ENCODE measurements at places on chromosomes 1 and 21.

DNA sequence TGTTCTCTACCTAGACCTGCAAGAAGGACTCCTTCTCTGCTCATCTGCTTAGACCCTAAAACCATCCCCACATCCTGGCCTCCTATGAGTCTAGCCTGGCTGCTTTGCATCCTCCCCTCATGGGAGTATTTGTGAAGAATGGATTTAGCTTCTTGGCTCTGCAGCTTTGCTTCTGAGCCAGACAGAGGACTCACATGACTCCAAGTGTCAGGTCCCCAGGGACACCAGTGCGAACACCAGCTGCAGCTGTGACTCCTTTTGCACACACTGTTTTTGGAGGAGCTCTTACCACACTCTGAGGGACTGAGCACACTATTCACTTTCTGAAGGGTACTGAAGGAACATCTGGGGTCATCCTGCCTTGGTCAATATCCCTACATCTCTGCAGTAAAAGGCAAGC, 131.8 kb upstream of the SGIP1 start:
- no peak for DNase-seq

GRCh38 chr1:200006711-200007110, 20.8 kb upstream of the NR5A2 start:
- DNase-seq: no peak

- peak; percentile 95 for DNase-seq
Measured at GRCh38 chr1:51583532-51583931, 33.4 kb upstream of the OSBPL9 start.

DNA sequence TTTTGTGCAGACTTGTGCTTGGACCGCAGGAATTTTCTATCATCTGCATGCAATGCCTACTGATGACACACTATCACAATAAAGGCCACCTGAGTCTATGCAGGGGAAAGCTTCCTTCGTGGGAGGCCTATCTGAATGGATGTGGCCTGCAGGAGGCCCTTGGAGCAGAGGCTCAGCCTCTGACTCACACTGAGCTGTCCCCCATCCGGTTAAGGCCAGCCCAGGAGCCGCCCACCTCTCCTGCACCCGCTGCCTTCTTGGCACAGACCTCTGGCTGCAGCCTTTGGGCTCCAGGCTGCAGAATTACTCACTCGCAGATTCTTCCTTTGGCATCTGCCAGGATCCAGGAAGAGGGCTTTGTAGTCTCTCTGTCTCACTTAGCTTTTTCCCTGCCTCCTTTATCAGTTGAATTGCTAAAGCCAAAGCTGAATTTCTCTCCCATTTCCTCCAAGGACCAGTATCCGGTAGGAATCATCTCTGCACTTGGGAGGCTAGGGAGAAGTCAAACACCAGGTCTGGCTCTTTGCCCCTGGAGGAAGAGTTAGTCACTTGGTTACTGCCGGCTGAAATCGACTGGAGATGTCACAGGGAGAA, 65.1 kb upstream of the JUN start:
- peak; percentile 100 for DNase-seq

- DNase-seq: no peak
Measured at GRCh38 chr1:107851418-107851817, 113.6 kb downstream of the VAV3 start.

GRCh38 chr1:221408117-221408803, 333.6 kb downstream of the DUSP10 start:
- DNase-seq: no peak

GRCh38 chr1:153375511-153375910, at the start of gene S100A12:
Gene S100A12, minus strand, starts transcription at chr1:153375621. Its CDS starts 1,029 bp downstream, at chr1:153374592.
- peak; percentile 54 for DNase-seq

DNA sequence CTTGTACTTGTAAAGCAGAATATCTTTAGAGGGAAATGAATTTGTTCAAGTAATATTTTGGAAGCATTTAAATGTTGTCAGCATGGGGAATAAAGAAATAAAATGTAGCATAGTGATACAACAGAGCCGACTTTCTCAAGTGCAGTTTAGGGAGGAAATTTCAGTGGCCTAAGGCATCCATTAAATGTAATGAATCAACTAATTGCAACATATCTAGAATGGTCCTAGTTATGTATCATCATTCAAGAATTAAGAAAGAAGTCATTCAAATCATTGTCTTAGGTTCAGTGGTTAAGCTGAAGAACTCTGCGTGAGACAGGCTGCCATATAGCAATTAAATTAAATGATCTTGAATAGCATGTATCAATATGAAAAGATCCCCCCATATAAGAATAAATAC, 360.7 kb downstream of the TBX15 start:
- no peak for DNase-seq

- no peak for DNase-seq
Measured at GRCh38 chr1:229431284-229432115, 2.4 kb downstream of the ACTA1 start.

DNA sequence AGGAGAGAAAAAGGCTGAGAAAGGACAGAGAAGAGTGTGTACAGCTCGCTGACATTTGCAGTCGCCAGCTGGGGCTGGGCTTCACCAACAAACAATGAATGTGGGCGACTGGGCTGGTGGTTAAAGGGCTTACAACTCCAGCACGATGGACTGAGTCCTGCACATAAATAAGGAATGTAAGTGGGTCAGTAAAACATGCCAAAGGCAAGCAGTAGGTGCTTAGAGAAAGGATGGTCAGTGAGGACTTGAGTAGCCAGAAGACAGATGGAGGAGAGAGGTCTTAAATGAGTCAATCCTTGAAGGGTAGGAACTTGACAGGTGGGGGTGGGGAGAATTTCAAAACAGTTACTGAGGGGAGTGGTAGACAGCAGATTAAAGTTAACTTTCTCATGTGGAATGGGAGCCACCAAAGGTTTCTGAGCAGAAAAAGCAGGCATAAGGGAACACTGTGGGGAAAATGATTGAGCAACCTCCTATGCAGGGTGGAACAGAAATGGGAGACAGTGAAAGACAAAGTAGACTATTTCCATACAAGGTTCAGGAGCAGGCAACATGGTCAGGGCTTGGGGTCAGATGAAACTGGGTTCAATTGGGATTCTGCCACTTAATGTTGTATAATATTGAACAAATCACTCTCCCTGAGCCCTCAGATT, 37.4 kb downstream of the GADD45A start:
- DNase-seq: peak; percentile 88

DNA sequence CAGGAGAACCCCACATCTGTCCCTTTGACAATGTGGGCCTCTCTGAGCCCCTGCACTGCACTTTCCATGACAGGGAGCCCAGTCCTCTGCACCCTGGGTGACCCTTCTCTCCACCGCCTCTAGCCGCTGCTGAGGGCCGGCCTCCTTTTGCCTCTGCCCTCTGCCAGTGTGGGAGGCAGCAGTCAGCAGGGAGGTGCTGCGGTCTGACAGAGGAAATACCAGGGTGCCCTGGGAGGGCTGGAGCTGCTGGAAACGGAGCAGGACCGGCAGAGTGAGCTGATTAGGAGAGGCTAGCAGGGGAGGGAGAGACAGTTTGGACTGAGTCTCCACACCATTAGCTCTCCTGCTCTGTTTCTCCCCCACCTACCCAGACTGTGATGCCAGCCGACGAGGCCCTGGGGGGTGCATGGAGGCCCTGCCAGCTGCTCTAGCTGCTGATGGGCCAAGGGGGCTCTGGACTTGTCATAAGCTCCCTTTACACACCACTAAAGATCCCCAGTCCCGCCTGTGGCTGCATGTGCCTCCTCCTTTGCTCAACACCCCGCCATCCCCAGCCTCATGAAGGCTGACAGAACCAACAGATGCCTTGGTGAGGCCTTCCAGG, 171.1 kb upstream of the KLHDC7A start:
- no peak for DNase-seq

DNA sequence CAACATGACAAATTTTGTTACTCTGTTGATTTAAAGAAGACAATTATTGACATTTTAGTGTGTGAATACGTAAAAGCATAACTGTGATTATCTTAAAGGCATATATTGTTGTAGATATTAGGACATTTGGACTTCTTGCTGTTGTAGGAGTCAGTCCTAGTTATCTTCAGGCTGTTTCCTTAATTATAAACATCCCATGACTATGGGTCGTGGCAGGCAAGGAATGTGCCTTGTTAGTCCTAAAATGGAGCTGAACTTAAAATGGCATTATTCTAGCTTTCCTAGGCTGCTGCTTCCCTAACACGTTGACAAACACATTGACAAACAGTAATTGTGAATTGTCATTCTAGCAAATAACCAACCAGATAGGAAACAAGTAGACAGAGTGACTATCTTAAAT, 4.4 kb upstream of the MPZL1 start:
- no peak for DNase-seq

GRCh38 chr1:1867164-1867563, 23.7 kb downstream of the GNB1 start:
- DNase-seq: no peak

- DNase-seq: no peak
Measured at GRCh38 chr1:217053676-217054075, 330.4 kb upstream of the ESRRG start.

DNA sequence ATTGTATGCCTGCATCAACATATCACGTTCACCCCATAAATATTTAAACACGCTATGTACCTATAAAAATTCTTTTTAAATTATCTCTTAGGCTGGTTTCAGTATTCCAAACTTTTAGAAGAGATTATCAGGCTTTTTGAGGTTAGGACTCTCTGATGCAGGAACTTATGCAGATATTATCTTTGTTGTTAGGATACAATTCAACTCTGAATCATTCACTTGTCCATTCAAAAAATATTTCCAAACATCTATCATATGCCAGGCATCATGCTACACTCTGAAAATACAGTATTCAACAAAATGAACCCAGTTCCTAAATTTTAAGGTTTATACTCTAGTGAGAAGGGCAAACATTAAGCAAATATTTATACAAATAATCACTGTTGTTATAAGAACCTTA, 40.5 kb downstream of the ASH1L start:
- DNase-seq: no peak

- DNase-seq: no peak
Measured at GRCh38 chr1:17465228-17465627, 25.8 kb upstream of the RCC2 start.

DNA sequence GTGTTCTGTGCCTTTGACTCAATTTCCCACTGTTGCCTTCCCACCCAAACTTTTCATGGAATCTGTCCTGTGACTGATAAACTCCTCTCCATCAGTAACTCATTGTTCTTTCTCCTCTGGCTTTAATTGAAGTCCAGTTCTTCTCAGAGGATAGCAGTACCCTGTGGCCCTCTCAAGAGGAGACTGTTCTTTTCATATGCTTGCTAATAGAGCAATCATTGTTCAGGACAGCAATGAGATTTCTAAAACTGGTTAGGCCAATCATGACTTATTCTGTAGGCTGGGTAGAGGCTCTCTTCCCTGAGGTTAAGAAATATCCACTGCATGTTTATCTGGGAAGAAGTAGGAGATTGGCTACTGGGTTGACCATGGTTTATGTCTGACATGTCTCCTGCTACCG, 98.8 kb downstream of the CHD1L start:
- DNase-seq: no peak

GRCh38 chr1:84719543-84720217, 29.4 kb upstream of the SSX2IP start:
- peak; percentile 58 for DNase-seq

DNA sequence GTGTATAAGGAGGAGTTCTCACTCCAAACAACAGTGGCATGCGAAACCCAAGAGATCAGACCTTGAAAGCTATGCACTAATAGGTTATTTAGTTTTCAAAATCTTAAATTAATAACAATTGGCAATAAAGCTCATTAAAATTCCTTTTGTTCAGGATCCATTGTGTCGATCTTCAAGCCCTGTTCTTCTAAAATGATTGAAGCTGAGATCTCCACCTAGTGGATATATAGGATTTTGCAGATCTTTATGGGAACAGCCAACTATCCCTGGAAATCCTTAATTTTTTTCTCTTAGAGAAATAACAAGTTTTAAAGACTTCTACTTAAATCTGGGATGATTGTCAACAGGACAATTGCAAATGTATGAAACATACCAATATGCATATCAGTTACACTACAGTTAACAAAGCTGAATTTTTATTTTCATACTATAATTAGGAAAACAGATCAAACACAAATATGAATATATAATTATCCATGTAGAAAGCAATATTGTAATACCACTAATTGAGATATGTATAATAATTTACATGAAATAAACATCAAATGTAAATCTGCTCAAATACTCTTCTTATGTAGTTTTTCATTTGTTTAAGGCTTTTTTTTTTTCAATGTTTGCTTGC, 43.3 kb downstream of the LRRC53 start:
- peak; percentile 40 for DNase-seq
